Effector CD4-positive, alpha-beta T cell (primary cell): ENCODE measurements at places on chromosomes 12 and 14.

- no peak for DNase-seq
Measured at GRCh38 chr14:22391908-22392565, 197.0 kb downstream of the DAD1 start.

GRCh38 chr12:109858764-109859163, 21.6 kb downstream of the GLTP start:
- no peak for DNase-seq

DNA sequence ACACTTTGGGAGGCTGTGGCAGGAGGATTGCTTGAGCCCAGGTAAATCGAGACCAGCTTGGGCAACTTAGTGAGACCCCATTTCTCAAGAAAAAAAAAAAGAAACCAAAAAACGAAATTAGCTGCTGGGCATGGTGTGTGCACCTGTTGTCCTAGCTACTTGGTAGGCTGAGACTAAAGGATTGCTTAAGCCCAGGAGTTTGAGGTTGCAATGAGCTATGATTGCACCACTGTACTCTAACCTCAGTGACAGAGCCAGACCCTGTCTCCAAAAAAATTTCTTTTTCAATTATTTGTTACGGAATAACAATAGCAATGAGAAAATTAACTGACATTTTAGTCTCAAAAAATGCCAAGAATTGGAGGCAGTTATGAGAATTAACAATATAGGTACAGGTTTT, 128.0 kb downstream of the CCDC91 start:
- no peak for DNase-seq

GRCh38 chr12:47556261-47557030, 149.4 kb downstream of the RPAP3 start:
- no peak for DNase-seq

DNA sequence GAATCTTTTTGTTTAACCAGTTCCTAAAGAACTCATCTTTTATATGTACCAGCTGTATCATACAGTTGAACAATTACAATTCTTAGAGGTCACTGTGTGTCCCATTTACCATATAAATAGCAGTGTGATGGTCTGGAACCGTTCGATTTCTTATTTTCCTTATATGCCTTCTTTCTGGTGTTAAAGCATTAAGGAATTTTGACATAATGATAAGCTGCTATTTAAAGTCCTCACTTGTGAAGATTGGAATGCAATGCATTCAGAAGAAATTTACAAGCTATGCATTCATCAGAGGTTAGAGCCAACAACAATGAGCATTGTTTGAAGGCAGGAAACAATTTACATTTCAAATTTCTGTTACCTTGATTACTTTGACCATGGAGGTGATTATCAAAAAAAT, 80.0 kb upstream of the PRICKLE1 start:
- no peak for DNase-seq

DNA sequence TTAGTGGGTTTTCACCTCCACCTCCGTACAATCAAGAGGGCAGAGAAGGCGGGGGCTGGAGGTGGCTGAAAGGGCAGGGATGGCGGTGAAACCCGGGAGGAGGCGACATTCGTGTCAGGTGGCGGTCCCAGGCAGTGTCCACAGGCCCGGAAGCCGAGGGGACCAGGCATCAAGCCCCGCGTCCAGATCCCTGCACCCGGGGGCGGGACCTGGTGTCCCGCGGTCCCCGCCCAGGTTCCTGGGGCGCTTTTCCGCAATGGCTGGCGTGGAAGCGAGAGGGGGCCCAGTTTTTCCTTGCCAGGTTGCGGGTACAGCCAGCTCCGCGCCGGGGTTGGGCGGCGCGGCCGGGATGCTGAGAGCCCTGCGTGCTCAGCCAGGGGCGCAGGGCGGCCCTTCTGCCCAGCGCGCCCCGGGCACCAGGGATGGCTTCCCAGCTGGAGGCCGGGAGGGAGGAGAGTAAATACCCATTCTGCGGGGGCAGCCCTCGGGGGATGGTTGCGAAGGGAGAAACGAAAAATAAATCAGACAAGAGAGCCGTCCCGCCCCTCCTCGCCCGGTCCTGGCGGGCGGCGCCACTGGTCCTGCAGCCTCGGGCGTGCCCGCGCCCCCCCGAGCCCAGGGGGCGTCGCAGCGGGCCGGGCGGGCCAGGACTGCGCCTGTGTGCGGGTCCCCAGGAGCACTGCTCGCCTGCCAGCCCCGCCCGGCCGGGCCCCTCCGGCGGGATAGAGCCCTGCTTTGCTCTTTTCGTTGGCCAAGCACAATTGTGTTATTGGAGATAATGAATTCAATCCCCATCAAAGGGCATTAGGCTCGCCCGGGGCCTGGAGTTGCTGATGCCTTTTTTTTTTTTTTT, 11.5 kb downstream of the FOXA1 start:
- DNase-seq = no peak

- DNase-seq = no peak
Measured at GRCh38 chr12:29082522-29082921, 66.6 kb upstream of the FAR2 start.

DNA sequence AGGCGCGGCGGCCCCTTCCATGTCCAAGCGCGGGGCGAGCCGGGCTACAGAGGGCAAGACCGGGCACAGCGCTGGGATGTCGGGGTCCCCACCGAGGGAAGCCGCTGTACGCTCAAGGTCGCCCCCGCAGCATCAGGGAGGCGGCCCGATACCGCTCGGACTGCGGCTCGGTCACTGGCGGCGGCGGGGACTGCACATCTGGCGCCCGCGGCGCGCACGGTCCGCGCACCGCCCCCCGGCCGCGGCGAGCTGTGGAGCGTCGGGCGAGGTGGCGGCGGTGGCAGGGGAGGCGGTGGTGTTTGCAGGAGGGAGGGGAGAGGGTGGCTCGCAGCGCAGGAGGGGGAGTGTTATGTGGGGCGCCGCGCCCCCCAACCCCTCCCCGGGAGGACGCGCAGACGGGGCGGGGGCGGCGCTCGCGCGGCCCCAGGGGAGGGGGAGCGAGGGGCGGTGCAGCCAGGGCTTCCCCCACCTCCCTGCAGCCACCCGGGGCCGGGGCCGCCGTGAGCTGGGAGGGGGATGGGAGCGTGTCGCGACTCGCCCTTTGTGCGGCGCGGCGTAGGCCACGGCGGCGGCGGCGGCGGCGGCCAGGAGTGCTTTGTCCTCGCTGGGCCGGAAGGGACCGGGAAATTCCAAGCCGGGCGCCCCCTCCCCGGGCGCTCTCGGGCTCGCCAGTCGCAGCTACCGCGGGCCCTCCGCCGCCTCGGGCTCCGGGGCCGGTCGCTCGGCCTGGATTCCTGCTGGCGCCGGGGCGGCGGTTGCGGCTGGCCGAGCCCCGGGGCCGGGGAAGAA, at the start of gene NUAK1:
TSS of gene NUAK1 (minus strand) at position 322 of the 789 bp plus-strand sequence. CDS start at position 21, 301 bp downstream.
- DNase-seq = no peak

DNA sequence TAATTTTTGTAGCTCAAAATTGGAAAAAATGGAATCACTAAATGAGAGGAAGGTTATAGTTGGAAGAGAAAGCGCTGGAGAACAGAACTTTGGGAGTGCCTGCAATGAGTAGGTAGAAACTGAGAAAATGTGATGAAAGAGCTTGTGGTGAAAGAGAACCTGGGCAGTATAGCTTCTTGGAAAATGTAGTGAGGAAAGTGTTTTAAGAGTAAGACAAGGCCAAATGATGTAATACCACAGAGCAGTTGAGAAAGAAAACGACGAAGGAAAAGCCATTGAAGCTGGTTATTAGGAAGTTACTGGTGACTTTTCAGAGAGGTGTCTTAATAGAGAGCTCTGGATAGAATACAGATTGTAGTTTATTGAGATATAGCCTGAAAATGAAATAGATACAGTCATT, 255.3 kb downstream of the AEBP2 start:
- no peak for DNase-seq

DNA sequence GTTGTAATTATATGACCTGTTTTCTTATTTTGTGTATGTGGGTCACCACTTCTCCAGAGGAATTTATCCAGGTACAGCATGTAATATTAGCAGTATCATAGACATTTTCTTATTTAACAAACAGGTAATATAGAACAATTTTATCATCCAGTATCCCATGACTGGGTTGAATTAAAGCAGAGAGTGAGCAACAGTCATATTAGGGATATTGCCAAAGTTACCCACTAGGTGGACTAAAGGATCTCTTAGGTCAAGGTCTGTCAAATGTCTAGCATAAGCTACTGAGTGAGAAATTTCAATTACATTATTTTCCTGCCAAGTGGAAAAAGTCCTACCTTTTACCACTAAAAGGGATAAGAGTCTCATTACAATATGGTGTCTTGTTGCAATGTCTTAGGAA, 62.1 kb upstream of the TRIM9 start:
- DNase-seq = no peak

- no peak for DNase-seq
Measured at GRCh38 chr12:3931776-3932175, 58.6 kb upstream of the PARP11 start.

DNA sequence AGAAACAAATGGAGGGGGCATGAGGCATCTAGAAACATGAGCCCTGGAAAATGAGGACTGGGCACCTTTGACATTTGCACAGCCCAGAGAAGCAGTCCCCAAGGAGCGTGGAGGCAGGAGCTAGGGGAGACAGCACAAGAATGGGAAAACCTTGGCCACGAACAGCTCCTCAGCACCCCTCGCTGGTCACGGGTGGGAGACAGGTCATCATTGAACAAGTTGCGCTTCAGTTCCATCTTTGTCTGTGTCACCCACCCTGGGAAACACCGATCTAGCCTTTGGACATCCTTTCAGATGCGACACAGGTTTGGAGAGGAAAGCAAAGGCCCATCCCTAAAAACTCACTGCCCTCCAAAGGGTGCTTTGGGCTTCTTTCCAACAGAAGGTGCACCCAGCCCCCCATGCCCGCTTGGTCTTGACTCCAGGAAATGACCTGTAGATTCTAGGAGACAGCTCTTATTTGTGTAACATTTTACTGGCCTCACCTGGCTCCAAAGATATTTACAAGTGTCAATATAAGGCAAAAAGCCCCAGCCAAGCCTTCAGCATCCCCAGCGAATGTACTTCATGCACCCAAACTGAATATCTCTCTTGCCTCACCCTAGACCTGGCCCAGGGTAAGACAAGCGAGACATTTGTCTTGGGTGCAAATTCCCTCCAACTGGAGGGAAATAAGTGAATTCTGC, 28.8 kb upstream of the CLMN start:
- DNase-seq = no peak

- no peak for DNase-seq
Measured at GRCh38 chr12:55847033-55847432, 4.3 kb upstream of the MMP19 start.
